ENCODE measurements at places on chromosomes 2 and 18.

GRCh38 chr18:50602466-50602865, 42.6 kb downstream of the MAPK4 start:
- DNase-seq = no peak

DNA sequence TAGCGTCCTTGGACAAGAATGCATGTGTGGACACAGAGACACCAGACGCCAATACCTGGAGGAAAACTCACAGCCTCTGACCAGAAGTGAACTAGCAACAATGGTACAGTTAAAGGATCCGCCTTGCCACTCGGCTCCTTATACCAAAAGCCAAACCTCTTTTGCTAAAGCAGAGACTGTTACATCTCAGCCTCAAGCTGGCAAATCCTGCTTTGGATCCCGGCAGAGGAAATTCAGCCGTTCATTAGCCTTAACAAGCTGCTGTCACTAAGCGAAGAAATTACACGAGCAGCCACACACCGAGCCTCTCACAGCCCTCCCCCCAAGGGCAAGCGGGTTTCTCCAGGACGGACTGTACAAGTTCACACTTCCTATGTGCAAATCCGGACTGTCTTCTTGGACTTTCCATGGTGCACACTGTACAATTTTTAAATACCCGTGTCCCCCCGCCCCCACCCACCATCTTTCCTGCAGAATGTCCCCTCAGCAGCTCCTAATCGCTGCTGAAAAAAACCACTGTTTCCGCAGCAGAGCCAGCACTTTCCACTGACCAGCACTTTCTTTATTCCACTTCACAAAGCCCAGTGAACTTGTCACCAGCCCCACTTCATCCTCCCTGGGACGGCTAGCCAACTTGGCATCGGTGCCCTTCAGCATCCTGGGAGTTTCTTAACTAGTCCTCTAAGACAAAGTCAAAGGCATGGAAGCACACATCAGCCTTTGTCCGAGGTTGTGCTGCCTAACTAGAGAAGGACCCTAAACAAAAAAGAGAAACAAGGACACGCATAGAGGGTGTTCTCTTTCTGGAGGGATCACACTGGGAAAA, 1.5 kb downstream of the KLF7 start:
- DNase-seq = peak; percentile 43

- DNase-seq = no peak
Measured at GRCh38 chr2:30422444-30423040, 24.5 kb upstream of the LCLAT1 start.

GRCh38 chr2:163715199-163715598, 20.6 kb downstream of the FIGN start:
- DNase-seq = no peak

- DNase-seq = no peak
Measured at GRCh38 chr18:47321815-47322214, 70.4 kb upstream of the SKOR2 start.

DNA sequence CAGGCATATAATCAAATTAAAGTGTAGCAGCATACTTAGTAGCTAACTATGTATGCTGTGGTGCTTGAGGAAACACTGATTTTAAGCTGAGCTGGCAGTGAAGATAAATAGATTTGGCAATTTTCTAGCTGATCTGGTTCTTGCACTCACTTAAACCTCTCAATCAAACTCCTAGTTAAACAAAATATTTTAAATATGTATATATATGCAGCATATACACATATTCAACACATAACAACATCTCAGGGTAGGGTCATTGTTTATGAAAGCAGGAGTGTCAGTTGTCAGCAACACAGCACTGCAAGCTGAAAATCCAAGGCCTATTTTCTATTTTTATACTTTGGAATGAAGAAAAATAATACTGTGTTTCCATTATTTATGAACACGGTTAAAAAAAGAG, 10.4 kb upstream of the FSHR start:
- no peak for DNase-seq

DNA sequence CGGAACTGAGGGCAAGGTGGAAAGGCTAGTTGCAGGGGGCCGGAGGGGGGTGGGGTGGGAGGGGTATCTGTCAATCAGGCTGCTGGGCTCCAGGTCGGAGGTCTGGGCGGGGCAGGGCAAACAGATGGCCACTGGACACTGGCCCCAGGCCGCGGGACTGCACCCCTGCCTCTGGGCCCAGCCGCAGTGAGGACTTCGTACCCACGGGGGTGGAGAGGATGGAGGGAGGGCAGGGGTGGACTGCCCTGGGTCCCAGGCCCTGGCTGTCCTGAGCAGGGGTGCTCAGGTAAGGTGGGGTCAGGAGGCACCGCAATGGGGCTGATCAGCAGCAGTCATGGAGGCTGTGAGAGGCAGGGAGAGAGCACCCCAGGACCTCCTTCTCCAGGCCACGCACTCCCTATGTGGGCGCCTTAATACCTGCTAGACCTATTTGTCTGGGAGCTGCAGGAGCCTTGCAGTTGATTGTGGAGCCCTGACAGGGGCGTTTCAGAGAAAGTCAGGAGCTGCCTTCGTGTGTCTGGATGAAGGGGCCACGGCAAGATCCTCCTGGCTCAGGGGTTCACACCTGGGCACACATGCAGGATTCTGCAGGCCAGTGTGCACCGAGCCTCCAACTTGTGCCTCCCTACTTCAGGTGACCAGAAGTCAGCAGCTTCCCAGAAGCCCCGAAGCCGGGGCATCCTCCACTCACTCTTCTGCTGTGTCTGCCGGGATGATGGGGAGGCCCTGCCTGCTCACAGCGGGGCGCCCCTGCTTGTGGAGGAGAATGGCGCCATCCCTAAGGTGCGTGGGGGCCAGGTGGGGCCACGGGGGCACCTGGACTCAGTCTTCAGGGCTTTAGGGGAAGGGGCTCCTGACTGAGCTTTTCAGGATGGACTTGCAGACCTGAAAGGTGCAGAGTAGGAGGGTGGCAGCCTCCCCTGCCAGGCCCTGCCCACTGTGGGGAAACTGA, 1.5 kb downstream of the CTDSP1 start:
- no peak for DNase-seq

DNA sequence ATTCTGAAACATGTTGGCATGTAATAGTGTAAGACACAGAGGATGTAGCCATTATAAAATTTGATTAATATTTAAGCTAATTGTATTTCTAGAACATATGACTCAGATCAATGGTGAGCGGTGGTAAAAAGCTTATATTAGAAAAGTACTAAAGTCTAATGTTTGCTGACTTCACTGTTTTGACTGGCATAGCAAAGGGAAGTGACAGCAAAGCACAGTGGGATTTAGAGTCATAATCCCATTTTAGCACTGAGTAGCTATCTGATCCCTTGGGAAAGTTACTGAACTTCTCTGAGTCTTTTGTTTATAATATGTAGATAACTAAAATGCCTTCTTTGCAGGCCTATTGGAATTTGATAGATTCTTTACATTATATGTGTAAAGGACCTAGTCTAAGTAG, 60.4 kb downstream of the KIAA1328 start:
- no peak for DNase-seq

DNA sequence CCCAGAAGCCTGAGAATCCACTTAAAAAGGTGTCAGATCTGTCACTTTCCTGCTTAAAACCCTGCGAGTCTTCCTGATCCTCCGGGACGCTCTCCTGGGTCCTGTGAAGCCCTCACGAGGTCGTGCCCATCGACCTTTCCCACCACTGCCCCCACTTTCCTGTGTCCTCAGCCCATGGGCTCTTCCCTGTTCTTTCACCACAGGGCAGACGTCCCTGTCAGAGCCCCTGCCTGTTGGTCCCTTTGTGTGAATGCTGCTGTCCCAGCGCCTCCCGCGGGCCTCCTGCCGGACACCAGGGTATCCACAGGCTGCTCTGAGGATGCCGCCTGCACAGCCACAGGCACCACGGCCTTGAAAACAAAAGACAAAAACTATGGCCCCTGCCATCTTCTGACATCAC, 125.6 kb downstream of the TMEM18 start:
- DNase-seq = no peak

DNA sequence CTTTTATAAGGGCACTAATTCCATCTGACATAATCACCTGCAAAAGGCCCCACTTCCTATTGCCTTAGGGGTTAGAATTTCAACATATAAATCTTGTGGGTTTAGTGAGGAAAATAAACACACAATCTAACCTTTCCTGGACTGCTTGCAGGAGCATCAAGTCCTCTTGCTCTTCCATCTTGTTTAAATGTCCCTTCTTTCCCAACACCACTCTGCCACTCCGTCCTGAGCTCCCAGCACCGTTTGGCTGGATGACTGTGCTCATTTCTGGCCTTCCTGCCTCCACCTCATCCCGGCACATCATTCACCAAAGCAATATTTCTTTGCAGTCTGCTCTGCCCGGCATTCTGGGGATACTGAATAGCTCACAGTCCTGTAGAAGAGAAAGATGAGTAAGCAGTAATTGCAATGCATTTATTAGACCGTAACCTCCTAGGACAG, 247.8 kb downstream of the BCL2 start:
- no peak for DNase-seq

DNA sequence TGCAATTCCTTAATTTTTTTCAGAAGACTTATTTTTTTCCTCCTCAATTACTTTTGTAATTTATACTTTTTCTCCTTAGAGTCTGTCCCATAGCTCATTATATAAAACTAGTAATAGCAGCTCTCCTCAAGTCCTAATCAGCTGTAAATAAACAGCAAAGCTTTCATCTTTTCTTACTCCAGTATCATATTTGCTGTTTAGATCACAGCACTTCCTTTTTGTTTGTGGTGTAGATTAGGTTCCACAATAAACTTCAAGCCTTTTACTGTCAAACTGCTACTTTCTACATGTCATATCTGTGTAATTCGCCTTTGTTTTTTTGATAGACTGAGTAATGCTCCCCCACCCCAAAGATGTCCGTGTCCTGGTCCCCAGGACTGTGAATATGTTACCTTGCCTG, 25.5 kb downstream of the GCG start:
- no peak for DNase-seq

- no peak for DNase-seq
Measured at GRCh38 chr2:238696786-238697185, 151.1 kb upstream of the TWIST2 start.

DNA sequence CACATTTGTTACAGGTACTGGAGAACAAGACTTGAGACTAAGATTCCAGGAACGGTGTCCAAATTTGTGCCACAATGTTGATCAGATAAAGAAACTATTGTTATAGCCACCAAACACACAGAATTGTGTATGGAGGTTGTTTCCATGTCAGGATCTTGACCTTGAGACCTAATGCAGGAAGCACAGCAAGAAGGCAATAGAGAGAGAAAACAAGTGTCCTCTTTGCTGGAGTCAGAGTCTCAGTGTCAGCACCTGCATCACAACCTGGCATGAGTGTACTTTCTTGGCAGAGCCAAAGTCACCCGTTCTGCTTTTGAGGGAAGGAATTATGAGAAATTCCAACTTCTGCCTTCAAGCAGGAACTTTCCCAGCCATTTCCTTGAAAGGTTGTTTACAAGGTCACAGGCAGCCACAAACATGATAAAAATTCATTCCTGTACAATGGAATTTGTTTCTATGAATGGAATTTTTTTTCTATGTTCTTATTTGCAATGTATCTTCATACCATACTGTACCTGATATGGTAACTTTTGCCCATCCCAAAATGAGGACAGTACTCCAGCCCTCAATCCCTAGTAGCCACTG, 118.4 kb downstream of the PKP4 start:
- DNase-seq = no peak

GRCh38 chr2:72094701-72095100, 53.0 kb downstream of the CYP26B1 start:
- no peak for DNase-seq

DNA sequence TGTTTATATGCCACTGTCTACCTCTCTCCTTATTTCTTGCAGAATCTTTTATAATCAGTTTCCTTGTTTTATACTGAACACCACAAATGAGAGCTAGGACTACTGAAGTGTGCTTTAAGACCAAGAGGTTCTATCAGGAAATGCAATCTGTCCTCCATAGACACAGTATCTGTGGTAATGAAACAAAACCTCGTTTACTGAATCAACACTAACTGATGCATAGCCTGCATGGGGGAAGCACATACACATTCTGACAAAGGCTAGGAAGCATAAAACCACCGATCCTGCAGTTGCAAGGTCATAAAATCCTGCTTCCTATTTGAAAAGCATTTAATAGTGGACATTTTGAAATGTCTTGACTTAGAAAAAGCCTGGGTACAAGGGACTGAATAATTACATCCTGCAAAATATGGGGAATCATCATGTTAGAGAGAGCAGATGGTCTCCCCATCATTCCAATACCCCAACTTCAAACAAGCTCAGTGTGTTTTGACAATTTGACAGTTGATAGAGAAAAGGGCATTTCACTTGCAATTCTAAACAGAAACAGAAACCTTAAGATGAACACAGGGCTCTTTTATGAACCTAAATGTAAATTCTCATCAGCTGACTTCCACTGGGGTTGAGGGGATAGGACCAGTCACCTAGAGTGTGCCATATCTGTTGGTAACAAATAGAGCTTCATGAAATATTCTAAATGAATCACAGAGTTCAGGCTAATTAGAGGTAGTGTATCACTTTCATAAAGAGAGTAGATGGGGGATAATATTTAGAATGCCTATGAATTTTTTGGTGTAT, 1845.6 kb upstream of the PIK3C3 start:
- peak; percentile 14 for DNase-seq

GRCh38 chr2:109427661-109428091, 186.1 kb downstream of the SEPTIN10 start:
- DNase-seq = no peak

DNA sequence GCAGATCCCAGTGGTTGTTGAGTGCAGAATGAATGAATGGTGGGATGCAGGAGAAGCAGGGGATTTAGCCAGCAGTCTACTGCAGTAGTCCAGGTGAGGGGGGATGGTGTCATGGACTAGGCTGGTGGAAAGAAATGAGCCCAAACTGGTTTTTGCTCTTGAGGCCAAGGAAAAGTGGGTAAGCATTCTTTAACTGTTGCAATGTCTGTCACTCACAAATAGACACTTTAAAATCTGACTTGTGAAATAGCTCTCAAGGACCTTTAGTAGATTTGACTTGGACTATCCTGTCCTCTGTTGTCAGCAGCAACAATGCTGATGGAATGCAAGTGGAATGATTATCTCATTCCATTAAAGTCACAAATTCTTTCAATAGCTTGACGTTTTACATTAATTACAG, 37.5 kb upstream of the STK17B start:
- no peak for DNase-seq

GRCh38 chr2:98560256-98560771, 48.0 kb downstream of the COA5 start:
- DNase-seq = no peak

DNA sequence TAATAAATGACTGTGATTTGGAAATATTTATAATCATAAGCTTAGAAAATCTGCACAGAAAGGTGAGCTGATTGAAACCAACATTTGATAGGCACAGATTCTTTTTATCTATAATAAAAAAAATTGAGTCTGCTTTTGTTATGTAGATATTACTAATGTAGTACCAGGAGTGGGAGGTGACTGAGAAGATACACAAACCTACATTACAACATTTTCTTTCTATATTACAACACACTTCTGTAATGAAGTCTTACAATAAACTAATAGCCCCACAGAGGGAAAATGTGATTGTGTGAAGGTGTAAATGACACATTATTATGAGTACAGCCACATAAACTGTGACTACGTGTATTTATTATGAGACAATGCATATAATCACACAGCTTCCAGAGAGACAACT, 241.6 kb downstream of the PIEZO2 start:
- no peak for DNase-seq

GRCh38 chr2:73516033-73516432, 126.2 kb downstream of the NAT8 start:
- DNase-seq = no peak
